ENCODE measurements at places on chromosomes 3 and 15.
A peak's percentile ranks its signal among the peaks of the same experiment; 100 is the strongest.

DNA sequence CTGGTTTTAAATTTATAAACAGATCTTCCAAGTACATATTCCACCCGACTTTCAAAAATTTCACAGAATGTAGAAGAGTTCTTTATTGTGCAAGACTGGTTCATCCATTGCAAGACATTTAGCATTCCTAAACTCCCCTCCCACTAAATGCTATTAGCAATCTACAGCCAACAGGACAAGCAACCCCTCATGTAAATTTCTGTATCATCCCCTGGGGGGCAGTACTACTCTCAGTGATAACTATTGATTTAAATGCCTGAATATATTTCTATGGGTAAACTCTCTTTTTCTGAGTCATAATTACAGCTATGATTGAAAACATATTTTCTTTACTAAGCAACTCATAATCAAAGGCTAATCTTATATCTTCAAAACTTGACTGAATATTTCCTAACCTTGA is 10.7 kb upstream of the SLC15A2 start:
- DNase-seq = peak; percentile 37

GRCh38 chr15:77564938-77565337 is 67.8 kb downstream of the LINGO1 start:
- no peak for DNase-seq

DNA sequence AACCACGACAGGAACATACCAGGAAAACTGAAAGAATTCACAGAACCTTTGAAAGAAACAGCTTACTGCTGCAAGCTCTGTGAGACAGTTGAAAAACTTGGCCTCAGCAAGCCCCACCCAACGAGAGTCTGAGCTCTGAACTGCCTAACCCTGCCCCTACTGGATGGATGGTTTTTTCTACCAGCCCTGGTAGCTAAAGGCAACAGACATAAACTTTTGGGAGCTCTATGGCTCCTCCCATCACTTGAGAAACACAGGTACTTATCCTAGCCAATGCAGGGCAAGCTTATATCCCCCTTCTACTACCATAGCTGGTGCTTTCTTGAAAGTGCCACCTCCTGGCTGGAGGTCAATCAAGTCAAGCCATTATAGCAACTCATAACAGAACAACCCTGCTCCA is 471.8 kb downstream of the GRM7 start:
- no peak for DNase-seq

GRCh38 chr15:70507772-70508371 is 255.5 kb downstream of the UACA start:
- peak; percentile 70 for DNase-seq

- DNase-seq = no peak
Measured at GRCh38 chr3:151875759-151876158, 2.3 kb downstream of the SUCNR1 start.

DNA sequence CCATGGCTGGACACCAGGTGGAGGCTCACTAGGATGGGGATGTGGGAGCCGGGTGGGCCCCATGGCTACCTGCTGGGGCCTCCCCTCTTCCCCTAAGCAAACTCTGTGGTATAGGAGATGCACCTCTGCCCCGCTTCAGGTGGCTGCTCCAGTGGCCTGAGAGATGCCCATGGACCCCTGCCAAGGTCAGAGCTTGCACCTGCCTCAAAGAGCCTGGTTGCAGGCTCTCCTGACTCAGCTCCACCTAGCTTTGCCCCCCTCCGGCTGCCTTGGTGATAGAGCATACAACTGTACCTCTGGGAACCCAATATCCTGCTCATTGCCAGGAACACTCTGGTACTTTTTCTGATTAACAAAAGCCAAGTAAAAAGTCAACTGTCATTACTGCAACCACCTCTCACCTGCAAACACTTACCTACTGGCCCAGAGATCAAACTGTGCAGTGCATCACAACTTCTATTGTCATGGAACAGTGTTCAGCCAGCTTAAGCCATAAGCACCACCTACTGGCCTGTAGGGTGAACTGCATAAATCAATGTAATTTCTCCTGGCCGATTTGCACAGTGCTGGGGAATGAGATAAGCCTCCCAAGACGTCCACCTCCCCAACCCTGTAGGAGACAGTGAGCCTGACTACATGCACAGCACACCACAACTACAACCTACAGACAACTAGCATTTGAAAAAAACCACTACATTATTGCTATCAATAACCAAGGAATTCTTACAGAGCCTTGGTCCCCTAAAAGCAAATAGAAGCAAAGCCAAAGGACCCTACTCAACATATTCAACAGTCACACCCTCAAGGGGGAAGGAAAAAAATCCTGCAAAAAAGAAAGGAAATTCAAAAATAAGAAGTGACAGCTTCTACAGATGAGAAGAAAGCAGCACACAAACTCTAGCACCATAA is 352.4 kb upstream of the ARHGEF26 start:
- DNase-seq = peak; percentile 26

DNA sequence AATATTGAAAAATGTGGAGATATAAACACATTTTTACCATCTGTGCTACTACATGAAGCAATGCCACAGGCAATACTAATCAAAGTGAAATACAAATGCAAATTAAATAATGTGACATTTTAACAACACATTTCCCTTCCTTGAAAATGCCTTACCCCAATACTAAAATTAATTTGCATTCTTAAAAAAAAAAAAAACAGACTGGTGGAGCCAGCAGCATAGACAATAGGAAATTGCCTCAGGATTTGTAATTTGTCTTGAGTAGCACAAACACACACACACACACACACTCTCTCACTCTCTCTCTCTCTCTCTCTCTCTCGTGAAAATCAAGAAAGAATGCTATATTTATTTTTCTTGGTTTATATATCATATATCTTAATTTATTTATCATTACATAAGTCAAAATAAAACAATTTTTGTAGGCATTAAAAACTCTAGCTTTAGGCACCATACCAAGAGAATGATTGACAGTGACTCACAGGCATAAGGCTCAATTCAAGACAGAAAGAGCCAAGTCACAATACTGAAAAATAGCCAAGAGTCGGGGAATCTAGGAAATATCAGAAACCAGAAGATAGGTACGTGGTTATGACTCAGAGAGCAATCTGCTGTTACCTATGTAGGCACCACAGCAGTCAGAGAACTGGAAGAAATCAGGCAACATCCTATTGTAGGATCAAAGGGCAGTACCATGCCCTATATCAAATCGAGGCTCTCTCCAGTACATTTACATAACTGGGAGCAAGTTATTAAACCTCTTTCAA is 23.0 kb downstream of the SUCNR1 start:
- no peak for DNase-seq

DNA sequence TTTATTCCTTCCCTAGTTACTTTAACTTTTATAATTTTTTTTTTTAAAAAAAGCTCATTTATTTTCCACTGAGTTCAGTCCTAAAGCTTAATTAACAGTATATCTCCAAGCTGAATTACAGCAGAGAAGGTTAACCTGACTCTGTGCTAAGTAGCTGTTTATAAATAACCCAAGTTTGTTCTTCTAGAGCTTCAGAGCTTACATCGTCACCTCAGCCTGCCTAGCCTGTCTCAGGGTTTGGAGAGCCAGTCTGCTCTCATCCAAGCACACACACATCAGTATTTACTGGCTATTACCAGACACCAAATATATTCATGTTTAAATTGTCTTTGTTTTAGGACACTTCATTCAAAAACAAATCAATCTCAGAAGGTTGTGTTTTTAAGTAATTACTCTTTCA is 154.9 kb downstream of the CDIN1 start:
- no peak for DNase-seq

DNA sequence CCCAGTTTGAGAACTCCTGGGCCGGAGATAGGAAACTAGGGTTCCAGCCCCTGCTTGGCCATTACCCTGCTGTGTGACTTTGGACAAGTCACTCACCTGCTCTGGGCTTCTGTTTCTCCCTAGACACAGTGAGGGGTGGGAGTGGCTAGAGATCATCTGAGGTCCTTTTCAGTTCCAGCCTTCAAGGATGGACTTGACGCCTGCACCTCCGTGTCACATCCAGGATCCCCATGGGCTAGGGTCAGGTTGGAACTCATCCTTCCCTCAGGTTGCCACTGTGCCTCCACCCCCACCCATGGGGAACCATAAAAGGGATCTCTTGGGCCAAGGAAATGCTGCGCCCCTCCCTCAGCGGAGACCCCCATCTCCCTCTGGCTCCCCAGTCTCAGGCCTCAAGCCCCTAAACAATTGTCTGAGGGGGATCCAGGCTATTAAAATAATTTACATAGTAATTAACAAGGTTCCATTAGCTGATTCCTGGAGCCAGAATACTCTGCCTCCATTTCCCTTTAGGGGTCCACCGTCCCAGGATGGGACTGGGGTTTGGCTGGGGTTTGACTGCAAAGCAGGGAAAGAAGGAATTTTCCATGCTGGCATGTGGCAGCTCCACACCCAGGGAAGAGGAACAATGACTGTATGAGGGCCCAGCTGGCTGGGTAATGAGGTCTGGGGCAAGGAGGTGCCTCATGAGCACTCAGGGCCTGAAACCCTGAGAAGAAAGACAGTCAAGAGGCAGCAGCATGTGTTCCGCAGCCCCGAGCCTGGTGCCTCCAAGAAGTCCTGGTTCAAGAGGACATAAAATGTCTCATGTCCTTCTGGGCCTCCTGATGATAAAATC is 177.7 kb downstream of the SMAD6 start:
- DNase-seq = no peak

GRCh38 chr3:160806094-160806493 is 50.1 kb downstream of the PPM1L start:
- no peak for DNase-seq

All from HTR-8/SVneo (cell line).